ENCODE measurements at places on chromosomes 12 and 14.

DNA sequence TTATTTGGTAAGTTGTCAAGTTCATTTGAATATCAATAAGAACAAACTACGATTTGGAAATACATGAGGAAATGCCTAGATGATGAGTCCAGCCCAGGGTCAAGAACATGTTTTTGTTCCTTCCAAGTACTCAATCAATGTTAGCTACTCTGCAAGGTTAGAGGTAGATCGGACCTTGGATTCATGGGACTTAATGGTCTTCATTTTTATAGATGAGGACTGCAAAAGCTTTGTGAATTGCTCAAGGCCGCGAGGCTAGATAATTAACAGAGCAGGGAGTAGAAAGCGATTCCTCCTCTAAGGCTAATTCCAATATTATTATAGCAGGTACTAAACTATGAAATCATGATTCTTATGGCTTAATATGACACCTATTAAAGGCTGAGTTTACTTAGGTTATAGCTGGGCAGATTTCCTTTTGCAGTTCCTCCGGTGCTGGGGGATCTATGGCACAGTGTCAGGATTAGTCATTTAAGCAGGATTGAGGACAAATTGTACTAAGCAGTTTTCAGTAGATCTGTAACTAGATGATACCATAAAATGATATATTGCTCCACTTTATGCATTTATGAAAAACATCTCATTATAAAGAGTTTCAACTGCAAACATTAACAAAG lies 19.8 kb downstream of the NR1H4 start:
- no peak for DNase-seq

DNA sequence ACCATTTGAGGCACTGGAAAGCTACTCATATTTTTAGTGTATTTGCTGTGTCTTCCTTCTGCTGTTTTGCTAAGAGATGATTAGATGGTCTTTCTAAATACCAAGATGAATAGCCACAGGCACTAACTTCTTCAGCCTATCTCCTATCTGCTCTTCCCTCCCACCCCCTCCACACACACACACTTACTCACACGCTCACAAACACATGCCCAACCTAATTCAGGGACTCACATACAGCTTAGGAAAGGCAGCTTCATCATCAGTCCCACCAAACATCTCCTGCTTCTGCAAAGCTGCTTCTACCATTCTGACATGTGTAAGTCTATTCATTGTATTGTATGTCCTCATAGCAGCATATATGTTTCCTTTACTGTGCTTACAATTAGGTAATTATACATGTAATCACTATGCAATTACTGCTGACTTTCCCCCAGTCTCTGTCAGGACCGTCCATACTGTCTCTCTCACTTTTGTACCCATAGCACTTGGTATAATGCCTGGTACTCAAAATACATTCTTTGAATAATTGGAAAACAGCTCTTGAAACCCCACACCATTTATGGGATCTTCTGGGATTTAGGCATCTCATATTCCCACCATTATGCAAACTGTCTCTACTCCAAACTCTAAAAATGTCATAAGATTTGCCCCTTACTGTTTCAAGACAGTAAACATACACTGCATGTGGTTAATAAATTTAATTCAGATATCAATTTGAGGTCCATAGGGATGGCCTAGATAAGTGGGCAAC lies 83.3 kb upstream of the HIF1A start:
- DNase-seq = no peak

- no peak for DNase-seq
Observed at GRCh38 chr14:75794615-75795038, 133.6 kb downstream of the TTLL5 start.

DNA sequence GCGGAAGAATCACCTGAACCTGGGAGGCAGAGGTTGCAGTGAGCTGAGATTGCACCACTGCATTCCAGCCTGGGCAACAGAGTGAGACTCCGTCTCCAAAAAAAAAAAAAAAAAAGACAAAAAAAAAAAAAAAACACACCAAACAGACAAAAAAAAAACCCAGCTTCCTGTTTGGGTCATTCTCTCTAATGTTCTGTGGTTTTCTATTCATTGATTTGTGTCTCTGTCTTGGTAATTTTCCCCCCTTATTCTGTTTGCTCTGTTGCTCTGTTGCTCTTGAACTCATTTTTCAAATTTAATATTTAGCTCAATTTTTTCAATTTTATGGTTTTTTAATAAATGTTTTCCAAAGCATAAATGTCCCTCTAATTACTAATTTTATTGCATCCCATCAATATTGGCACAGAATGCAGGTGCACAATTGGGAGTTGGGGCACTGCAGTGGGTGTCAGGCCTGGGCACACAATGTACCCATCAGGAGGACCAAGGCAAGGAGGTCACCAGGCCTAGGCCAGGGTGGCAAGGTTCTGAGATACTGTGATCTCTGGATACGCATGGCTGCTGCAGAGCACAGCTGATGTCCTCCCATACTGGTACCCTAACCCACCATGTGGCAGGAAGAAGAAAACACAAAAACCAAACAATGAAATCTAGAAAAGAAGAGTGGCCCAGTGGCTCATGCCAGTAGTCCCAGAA lies 8.0 kb upstream of the GNPTAB start:
- no peak for DNase-seq

DNA sequence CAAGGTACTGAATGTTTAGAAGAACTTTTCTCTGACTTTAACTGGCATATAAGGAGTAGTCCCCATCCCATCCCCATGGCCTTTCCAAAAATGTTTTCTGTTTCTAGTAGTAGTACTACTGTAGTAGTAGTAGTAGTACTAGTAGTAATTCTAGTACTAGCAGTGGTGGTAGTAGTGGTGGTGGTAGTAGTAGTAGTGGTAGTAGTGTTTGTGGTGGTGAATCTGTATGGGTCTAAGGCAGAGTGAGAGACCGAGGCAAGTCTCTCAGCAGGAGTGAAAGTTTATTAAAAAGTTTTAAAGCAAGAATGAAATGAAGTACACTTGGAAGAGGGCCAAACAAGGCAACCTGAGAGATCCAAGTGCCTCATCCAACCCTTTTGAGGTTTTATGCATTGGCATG lies 58.6 kb downstream of the FOXN4 start:
- DNase-seq = no peak

DNA sequence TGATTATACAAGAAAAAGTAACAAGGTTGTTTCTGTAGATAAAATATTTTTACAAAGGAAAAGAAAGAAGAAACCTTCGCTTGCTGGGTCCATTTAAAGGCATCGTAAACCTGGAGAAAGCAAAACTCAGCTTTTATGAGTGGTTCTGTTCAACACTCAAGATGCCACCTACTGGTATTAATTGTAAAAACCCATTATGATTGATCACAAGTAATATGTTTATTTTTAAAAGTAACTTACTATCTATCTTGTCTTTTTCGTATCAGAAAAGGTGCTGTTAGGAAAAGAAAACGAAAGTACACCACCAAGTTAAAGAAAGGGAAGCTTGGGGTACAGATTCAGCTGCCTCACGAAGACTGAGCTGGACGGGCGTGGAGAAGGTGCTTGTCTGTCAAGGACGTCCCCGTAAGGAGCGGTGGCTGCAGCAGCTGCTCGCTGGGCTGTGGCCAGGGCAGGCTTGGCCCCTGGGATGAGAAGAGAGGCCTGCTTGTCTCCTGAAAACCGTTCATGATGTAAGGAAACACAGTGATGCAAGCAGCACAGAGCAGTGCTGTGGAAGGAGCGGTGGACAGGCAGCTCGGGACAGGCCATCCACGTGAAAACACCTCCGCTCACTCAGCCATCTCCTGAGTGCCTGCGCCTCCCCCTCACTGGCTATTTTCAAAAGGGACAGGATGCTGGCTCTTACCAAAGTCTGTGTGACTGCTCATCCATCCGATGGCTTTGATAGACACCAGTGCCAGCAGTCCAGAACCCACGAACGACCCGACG lies 25.0 kb downstream of the SLC15A4 start:
- no peak for DNase-seq

DNA sequence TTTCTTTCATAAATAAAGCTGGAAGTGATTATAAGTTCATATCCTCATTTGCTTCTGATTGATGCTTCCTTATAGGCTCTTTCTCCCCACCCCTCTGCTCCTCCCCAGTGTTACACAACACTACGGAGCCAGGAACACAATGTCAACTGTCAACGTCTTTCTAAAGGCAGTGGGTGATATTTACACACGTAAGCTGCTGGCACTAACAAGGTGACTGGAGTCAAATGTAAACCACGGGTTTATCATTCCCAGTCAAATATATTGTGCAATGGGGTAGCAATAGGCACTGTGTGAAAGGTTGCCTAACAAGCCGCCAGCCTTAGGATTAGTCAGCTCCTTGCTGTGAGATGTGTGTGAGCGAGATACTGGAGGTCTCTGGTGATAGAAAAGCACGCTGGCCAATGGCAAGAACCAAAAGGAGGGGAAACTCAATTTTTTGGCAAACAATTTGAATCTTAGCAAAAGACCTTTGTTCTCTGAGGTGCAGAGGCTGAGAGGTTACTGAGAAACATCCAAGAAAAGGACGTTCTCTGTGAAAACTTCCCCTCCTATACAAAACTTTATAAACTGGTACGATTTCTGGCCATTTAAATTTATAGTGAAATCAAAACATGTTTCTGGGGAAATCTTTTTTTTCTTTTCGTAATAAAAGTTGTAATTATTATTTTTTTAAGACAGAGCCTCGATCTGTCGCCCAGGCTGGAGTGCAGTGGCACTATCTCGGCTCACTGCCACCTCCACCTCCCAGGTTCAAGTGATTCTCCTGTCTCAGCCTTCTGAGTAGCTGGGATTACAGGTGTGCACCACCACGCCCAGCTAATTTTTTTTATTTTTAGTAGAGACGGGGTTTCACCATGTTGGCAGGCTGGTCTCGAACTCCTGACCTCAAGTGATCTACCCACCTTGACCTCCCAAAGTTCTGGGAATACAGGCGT lies 22.3 kb upstream of the HECTD1 start:
- DNase-seq = no peak

- DNase-seq = no peak
Observed at GRCh38 chr12:8559676-8560075, 19.0 kb upstream of the CLEC4E start.

DNA sequence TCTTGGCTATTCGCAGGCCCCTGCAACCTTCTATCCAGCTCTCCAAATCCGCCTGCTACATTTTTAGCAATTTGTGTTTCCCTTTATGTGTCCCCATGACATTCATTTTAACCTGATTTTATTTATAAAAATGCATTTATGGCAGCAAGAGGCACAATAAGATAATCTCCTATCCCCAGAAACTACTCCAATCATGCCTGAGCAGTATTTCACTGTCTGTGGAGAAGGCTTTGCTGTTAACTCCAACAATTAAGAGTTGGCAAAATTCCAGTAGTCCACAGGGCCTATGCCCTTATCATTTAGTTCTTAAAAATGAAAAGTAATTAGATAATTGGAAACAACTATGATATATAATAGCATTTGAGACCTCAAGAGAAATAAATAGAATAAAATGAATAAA lies 462.4 kb downstream of the TRHDE start:
- DNase-seq = no peak

DNA sequence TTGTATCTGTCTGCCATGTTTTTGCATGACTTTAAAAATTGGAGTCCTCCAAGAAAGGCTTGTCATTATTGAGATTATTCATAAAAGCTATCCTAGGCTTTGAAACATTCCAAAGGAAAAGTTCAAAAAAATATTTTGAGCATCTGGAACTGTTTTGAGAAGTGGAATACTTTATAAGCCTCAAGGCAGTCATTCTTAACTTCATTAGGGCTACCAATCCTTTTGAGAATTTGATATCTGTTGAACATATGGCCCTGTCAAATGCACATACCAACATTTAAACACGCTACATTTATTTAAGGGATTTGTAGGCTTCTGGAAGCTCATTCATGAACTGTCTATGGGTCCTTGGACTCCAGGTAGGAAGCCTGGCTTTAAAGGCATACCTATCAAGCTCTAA lies 77.0 kb downstream of the TMEM117 start:
- no peak for DNase-seq

GRCh38 chr12:100572184-100572583 lies 1.3 kb upstream of the GAS2L3 start:
- DNase-seq = no peak

DNA sequence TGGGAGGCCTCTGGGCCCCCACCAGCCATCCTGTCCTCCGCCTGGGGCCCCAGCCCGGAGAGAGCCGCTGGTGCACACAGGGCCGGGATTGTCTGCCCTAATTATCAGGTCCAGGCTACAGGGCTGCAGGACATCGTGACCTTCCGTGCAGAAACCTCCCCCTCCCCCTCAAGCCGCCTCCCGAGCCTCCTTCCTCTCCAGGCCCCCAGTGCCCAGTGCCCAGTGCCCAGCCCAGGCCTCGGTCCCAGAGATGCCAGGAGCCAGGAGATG lies 729 bp upstream of the GAPDH start:
- DNase-seq = no peak

GRCh38 chr12:102883204-102883799 lies 33.7 kb downstream of the PAH start:
- peak; percentile 9 for DNase-seq

DNA sequence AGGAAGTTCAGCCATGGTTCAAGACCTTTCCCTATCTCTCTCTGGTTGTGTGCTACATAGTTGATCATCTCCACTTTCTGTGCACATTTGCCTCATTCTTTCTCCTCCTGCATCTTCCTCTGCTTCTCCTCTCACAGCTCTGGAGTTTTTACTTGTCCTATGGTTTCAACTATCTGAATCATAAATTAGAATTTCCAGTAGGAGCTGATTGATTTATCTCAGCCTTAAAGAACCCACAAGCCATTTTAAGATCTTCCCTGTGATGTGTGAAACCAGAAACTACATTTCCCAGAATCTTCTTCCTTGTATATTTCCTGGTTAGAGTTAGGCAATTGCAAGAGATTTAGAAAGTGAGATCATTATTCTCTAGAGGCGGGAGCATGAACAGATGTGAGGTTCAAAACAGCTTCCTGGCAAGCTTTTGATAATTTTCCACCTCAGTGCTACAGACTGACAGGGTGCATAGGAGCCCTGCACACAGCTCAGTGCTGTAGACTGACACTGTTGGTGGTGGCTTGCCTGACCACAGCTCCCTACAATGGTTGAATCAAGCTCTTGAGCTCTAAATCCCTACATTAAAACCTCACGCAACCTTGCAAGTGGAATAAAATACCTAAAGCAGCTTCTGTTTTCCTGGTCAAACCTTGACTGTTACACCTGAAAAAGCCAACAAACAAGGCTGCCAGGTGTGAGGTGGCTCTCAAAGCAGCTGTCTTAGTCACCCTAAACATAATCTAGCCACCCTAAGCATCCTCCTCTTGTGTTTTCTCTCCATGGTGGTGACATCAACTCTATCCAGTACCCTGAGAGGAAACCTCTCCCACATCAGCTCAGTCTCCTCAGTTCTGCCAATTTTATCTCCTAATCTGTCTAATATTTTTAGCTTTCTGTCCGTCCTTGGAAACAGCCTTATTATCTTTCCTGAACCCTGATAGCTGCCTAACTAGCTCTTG lies 21.5 kb upstream of the IFNG start:
- DNase-seq = no peak

- DNase-seq = no peak
Observed at GRCh38 chr12:25816637-25817036, 141.8 kb upstream of the RASSF8 start.

GRCh38 chr14:104965561-104966231 lies 12.5 kb downstream of the AHNAK2 start:
- no peak for DNase-seq

GRCh38 chr12:94240171-94240570 lies 91.8 kb downstream of the PLXNC1 start:
- no peak for DNase-seq

- DNase-seq = no peak
Observed at GRCh38 chr14:92789457-92790089, 4.5 kb upstream of the GOLGA5 start.

GRCh38 chr14:67241411-67242167 lies at the start of gene PALS1:
TSS of gene PALS1 (plus strand) at chr14:67241435. CDS start at chr14:67279171, 37,736 bp downstream.
- no peak for DNase-seq

GRCh38 chr12:23895792-23896218 lies 53.7 kb downstream of the SOX5 start:
- DNase-seq = no peak

- DNase-seq = no peak
Observed at GRCh38 chr12:52518574-52519386, 1.4 kb downstream of the KRT5 start.

All from stimulated activated CD8-positive, alpha-beta memory T cell treated with anti-CD3 and anti-CD28 coated beads, Interleukin-7, amount 100 ng/mL, for 1 hour (primary cell).